Sigmoid colon (tissue), 7 donors: ENCODE measurements at places on chromosomes 1 and 21. TPM values are rescaled to one million over a fixed set of nuclear protein-coding genes. Genes with fewer than 3 reads are reported as not detected.

DNA sequence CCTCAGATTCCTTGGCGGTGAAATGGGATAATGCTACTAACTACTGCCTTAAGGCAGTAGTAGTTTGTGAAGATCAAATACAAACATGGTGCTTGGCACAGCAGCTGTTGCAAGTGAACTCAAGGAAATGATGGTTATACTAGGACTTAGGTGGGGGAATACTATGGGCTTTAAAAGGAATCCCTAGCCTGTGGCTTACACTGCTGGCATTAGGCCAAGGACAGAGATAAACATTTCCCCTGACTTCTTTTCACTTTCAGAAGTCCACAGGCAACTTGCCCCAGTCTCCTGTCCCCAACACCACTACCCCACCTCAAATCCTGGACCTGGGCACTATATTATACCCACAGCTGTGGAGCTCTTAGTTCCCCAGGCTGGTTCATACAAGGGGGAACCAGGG lies 13.1 kb upstream of the VAMP4 start:
- no peak for DNase-seq

DNA sequence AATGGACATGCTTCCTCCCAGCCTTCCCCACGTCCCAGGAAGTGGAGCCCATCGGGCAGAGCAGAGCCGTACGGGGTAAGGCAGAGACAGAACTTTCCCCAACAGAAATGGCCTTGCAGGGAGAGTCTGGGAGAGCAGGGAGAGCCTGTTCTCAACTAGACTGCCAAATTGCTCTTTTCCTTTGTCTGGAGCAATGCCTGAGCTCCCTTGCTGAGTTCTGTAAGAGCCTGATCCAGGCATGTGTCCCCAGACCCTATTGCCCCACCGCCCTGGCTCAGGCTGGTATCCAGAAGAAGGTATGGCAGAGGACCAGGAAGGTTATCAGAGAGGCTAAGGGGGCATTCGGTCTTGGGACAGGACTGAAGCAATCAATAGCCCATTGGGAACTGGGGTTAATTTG lies 79.9 kb downstream of the TMEM53 start:
- DNase-seq: no peak

- no peak for DNase-seq
Observed at GRCh38 chr1:188237573-188238348, 1409.0 kb downstream of the PLA2G4A start.

GRCh38 chr1:79852004-79852403 lies 845.5 kb upstream of the ADGRL4 start:
- no peak for DNase-seq

GRCh38 chr21:42319376-42319775 lies 4.2 kb upstream of the TFF3 start:
- peak; percentile 50 for DNase-seq

- no peak for DNase-seq
Observed at GRCh38 chr1:224180783-224181452, 2.1 kb upstream of the DEGS1 start.

DNA sequence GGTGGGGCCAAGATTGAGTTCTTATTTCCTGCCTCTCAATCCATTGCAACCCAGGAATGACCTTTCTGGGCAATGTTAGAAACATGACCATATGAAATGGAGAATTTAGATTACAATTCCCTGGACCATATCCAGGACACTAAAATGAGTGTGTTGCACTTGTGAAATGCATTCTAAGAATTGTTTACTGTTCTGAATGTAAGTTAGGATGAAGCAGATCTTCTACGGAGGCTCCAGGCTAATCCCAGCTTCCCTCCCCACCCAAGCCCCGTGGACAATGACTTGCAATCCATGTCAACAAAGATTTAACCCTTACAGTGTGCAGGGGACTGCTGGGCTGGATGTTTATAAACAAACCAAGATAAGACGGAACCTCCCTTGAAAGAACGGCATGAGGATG lies 31.7 kb upstream of the HAO2 start:
- DNase-seq: no peak

GRCh38 chr1:116389013-116389412 lies 16.0 kb downstream of the ATP1A1 start:
- no peak for DNase-seq

- DNase-seq: no peak
Observed at GRCh38 chr1:28913786-28914227, 562 bp upstream of the EPB41 start.

DNA sequence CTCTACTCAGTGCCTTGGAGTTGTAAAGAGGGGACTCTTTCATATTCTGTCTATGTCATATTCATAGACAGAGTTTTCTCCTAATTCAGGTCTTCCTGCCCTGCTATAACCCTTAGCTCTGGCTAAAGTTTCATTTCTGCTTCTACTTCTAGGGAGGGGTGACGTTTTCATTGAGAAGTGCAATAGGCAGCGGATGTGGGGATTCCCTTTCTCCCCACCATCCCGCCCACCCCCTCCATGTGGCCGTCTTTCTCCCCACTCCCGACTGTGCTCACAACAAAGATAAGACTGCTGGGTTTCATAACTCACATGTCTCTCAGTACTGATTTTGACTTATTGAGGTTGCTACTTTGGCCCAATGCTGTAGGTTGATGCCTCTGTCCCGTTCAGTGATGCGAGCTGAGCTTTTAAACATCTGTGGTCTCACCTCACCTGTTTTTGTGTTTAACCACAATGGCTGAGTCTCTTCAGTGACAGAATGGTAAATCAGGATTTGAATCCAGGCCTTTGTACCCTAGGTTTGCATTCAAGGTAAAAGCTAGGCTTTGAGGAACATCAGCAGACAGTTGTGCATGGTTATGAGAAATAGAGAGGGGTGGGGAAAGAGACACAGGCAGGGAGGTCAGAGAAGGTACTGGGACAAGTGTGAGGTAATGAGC lies 7.8 kb upstream of the KIF14 start:
- DNase-seq: no peak

DNA sequence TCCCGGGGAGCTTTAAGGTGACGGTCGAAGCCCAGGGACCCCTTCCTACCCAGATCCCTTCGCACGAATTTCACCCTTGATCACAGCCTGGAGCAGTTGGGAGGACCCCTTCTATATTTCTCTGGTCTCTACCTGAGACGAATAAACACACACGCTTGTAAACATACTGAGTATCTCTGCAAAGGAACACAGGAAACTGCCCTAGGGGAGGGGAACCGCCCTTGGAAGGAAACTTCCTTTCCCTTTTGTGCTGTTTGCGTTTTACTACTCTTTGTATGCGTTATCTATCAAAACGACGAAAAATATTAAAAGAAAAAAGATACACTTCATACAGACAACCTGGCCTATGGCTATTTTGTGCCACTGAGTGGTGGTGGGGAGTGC lies 750 bp downstream of the NECAP2 start:
- no peak for DNase-seq

DNA sequence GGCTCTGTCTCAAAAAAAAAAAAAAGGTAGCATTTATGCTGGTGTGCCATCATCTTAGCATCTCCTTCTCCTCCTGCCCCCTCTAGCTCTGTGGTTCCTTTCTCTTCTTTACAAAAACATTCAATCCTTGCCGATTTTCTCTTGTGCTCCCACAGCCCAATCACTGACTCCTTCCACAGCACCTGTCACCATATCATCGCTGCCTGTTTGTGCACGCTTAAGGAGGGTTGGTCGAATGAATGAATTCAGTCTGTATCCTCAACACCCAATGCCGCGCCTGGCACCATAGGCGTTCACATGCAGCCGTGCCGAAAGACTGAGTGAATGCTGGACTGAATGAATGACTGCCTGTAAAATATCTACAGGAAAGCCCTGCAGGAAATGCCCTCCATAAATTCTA lies 7.9 kb downstream of the RNU5D-1 start:
- no peak for DNase-seq

DNA sequence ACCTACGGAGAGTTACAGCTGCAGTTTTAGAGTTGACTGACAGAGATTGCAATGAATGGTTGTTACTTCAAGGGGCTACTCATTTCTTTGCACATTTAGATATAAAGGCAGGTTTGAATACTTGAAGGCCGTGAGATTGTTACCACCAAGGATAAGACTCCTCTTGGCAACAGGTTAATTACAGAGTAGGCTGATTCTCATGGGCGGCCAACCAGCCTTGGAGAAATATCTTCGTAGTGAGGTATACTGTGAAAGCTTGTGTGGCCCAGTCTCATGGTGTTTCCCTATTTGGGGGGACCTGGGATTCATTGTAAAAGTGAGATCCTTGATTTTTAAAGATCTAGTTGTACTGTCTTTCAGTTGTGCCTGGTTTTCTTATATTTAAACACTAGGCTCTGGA lies 103.2 kb upstream of the OLFM3 start:
- DNase-seq: no peak

GRCh38 chr1:243883551-243883950 lies 33.5 kb upstream of the AKT3 start:
- DNase-seq: no peak

GRCh38 chr1:10709165-10709564 lies 87.3 kb downstream of the CASZ1 start:
- DNase-seq: no peak

GRCh38 chr1:7552402-7552801 lies 218.7 kb upstream of the VAMP3 start:
- no peak for DNase-seq

GRCh38 chr1:180540697-180541594 lies 17.8 kb upstream of the OVAAL start:
- no peak for DNase-seq

- DNase-seq: no peak
Observed at GRCh38 chr1:55049914-55050278, 10.5 kb downstream of the PCSK9 start.

DNA sequence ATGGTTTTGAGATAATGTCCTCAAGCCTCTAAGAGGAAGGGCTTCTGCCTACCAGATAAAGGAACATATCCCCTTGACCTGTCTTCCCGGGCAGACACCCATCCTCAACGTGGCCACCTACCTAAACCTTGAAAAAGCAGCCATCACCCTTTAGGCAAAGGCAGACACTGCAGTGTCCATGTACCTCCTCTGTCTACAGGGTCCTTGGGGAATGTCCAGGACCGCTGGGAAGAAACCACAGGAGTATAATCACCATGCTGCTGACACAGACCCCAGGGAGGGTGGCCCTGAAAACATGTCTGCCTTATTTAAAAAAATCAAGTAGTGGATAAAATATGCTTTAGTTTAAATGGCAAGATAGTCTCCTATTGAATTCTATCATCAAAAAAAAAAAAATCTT lies 16.6 kb downstream of the BCAR3 start:
- DNase-seq: no peak

DNA sequence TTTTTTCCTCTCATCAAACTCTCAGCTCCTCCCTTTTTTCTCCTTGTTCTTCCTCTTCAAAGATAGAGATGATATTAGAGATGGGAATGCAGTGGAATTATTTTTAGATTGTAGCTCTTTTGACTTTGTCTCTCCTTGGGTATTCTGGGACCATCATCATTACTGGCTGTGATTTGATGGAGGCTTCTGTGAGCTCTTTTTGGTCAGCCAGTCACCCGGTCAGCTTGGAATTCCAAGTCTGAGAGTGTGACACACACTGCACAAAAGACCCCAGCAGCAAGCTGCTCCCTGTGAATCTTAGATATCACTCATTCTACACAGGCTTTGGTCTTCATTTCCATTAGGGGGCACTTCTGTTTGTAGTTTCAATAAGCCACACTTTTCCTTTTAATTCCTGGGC lies 51.6 kb upstream of the NEK7 start:
- DNase-seq: no peak

- peak; percentile 90 for DNase-seq
Observed at GRCh38 chr1:27662707-27663393, 9.1 kb downstream of the IFI6 start.

- DNase-seq: no peak
Observed at GRCh38 chr21:42276526-42277154, 38.6 kb downstream of the TFF3 start.

DNA sequence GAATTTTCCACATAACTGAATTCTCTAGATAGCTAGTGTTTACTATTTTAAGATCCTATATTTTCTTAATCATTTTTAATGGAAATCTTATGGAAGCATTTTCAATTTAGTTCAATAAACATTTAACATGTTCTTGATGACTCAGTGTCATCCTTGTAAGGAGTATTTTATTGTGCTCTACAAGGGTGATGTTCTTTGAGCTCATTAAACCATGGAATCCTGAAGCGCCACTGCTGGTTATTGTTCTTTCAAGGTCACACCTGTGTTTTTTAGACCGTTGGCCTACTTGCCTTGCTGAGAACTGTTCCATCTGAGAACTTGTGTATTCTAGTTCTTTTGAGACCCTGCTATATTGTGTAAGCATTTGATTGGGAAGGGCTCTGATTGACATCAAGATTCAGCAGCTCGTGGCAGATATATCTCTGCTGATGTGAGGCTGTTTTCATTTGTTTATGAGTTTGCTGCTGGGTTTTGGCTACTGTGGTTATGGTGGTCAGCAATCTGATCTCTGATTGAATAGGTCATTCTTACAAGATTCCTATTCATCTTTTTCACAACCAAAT lies 132.0 kb downstream of the GIPC2 start:
- no peak for DNase-seq

DNA sequence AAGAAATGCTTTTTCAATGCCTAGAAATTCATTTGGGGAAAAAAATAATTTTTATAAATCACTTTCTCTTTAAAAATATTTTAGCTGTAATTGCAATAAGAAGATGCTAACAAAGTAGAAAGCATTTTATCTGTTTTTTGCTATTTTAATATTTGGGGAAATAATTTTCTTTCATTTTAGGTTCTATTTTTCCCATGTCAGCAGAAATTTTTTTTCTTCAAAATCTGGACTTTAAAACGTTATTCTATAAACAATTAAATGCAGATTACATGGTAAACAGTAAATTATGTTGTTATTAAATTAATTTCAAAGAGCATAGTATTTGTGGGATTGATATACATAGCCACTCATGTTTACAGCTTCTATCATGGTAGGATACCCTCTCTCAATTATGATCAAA lies 27.7 kb upstream of the RRP15 start:
- DNase-seq: no peak

DNA sequence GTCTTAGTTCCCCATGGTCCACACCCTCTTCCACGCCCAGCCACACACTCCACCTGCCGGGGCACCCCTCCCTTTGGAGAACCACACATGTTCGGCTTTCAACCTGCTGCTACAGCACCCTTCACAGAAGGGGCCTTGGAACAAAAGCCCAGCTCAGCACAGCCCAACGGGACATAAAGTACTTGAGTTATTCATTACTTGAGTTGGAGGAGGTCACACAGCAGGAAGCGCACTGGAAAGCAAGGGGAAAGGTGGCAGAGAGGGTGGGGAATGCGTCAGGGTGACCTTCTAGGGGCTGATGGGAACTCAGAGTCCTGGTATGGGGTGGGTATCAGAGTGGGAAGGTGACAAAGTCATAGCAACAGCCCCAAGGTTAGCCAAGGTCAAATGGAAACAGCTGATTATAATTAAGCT lies 3.0 kb upstream of the ATP1B1 start:
- no peak for DNase-seq

- DNase-seq: no peak
Observed at GRCh38 chr1:2200308-2200943, 5.9 kb upstream of the FAAP20 start.

The CD53 gene
- polyA plus RNA-seq: 100 TPM

The ARMH1 gene
- 23.0 TPM for polyA plus RNA-seq

The HDAC1 gene
- 180 TPM for polyA plus RNA-seq

The FPGT gene
- 11.1 TPM for polyA plus RNA-seq

The GSTM1 gene
- 0.39 TPM for polyA plus RNA-seq

The CAMK1G gene
- polyA plus RNA-seq: not detected

The DENND2D gene
- polyA plus RNA-seq: 77.0 TPM

The TARBP1 gene
- 5.5 TPM for polyA plus RNA-seq

The S1PR1 gene
- polyA plus RNA-seq: 4.2 TPM

The FCRL2 gene
- not detected for polyA plus RNA-seq

The COL6A1 gene
- polyA plus RNA-seq: 28.2 TPM

The ABCA4 gene
- polyA plus RNA-seq: not detected

The IRF2BP2 gene
- 86.9 TPM for polyA plus RNA-seq

The LCE1C gene
- not detected for polyA plus RNA-seq
